ENCODE measurements at places on chromosomes 3 and 15.

GRCh38 chr3:117600112-117600511 is 890.5 kb downstream of the TUSC7 start:
- DNase-seq: no peak

DNA sequence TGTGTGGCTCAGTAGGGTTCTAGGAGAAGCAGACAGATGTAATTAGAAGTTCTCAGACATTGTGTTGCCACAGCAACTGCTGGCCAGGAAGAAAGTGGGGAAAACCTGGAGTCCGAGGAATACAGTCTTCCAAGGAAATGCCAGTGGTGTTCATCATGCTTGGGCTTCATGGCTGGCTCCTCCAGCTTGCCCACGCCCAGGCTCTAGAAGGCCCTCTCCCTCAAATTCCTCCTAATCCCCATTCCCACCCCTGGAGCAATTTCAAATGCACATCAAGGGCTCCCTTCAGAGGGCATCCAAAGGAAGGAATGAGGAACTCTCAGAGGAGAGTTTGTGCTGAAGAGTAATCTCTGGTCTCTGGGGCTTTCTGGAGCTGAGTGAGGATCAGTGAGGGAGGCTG is 21.9 kb downstream of the FSTL1 start:
- DNase-seq: no peak

DNA sequence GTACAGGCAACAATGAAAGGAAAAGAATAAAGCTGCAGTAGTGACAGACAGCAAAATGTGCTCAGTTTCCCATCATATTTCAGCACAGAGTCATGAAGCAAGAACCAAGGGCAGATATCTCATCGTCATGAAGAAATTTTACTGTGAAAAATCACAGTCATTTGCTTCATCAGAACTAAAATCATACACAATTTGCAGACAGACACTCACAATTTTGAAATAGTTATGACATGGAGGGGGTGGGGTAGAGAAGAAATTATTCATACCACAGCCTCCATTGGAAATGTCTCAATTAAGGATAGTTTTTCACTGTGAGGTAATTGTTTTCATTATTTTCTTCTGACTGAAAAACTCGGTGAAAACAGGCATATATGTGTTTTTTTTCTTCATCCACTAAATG is 78.8 kb upstream of the CNTN3 start:
- no peak for DNase-seq

DNA sequence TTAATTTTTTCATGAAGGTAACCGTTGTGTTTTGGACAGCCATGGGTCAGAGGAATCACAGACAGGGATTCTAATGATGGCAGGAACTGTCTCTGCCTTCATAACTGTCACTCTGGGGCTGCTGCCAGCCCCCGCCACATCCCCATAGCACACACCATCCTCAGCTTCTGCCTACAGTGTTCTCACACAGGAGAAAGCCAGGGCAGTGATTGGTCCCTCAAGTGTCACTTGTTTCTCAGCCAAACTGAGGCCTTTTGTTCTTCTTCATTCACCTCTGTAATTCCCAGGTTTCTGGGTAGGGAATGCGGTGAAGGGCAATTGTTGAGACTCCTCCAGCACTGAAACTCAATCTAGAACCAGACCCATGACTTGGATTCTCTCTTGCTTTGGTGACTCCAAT is 65.4 kb upstream of the C3orf80 start:
- DNase-seq: no peak

DNA sequence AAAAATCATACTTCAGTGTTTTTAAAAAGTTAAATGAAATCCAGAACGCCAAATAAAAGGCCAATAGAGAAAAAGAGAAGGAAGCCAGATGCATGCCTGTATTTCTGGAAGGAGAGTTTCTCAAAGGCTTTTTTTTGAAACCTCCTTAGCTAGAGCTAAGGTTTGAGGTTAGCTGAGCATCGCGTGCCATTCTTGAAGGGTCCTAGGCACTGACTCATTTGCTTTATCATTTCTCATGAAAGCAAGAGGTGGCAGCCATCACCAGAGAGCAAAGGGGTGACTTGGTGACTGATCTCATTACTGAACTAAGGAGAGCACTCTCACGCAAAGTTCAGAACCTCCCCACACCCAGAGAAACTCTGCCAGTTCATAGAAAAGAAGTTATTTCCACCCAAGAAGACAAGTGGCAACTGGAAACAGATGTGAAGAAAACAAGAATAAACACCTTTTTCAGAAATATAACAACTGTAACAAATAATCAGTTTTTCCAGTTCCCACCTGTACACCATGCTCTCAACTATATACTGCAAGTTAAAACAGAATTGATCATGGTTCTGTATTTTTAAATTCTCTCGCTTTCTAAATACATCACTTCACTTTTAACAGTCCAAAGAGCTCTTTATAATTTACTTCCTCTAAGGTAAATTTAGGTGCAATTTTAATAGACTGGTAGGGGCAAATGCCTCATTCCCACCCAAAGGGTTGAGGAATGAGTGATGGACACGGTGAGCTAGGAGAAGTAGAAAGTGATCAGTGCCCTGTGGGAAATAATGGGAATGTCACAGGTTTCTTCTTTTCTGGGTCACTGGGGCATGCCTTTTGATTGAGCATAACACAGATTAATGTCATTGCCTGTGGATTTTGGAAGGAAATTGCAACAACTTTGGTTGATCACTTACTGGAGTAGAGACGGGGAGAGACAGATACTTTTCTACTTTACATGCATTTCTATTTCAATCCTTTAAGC is 24.7 kb downstream of the GPR15 start:
- DNase-seq: no peak

- no peak for DNase-seq
Observed at GRCh38 chr3:192364316-192364715, 363.0 kb downstream of the FGF12 start.

- no peak for DNase-seq
Observed at GRCh38 chr3:36648241-36649034, 115.9 kb downstream of the DCLK3 start.

DNA sequence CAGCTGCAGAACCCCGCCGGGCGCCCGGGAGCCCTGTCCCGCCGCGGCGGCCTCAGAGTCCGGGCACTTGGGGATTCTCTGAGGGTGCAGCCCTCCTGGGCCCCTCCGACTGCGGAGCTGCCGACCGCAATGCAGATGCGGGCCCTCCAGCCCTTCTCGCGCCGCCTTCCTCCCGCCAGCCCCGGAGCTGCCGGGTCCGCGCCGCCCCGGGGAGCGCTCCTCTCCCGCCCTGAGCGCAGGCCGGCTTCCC is 320 bp upstream of the ACAN start:
- no peak for DNase-seq

- DNase-seq: no peak
Observed at GRCh38 chr15:39018966-39019365, 454.4 kb upstream of the RASGRP1 start.

DNA sequence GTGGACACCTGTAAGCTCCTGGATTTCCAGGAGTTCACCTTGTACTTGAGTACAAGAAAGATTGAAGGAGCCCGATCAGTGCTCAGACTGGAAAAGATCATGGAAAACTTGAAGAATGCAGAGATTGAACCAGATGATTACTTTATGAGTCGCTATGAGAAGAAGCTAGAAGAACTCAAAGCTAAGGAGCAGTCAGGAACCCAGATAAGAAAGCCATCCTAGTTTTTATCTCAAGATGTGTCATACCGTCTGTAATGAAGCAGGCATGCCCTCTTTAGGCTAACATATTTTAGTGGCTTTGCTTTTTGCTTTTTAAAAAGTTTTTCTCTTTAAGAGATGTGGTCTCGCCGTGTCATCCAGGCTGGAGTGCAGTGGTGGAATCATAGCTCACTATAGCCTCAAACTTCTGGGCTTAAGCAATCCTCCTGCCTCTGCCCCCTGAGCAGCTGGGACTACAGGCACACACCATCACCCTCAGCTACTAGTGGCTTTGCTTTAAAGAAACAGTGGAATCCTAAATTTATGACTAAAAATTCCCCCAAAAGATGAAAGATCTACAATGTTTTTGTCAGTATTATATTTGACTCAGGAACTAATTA is 28.1 kb downstream of the EXOG start:
- no peak for DNase-seq

DNA sequence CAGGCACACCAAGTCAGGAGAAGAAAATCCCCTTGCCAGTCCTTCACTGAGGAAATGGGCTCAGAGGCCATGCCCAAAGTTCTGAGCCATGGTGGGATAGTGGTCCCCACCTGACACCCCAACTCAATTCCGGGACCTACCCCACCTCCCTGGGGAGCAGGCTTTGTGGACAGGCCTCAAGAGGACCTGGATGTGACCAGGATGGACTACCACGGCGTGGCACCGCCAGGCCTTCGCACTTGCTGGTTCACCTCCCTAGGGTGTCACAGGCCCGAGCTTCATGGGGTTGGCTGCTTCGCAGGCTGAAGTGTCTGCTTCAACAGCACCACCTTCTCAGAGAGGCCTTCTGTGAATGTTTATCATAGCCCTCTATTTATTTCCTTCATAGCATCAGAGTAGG is 31.7 kb downstream of the POC1A start:
- DNase-seq: no peak

DNA sequence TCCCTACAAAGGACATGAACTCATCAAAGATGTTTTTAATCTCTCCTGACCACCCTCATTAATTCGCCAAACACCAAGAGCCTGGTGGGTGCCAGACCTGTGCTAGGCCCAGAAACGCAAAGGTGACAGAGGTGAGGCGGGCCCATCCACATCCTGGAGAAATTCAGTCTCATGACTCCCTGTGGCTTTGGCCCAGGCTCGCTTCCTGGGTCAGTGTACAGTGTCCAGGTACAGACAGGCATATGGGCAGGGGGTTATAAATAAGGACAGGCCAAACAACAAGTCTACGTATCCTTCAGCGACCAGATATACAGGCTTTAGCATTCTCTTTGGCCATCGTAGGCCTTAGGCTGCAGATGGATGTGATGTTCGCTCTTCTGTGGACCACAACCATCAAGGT is 945 bp upstream of the PLA2G4F start:
- DNase-seq: no peak

GRCh38 chr15:101538996-101539395 is 49.5 kb upstream of the PCSK6 start:
- DNase-seq: no peak

- DNase-seq: no peak
Observed at GRCh38 chr3:3160826-3161225, 18.7 kb downstream of the CRBN start.

DNA sequence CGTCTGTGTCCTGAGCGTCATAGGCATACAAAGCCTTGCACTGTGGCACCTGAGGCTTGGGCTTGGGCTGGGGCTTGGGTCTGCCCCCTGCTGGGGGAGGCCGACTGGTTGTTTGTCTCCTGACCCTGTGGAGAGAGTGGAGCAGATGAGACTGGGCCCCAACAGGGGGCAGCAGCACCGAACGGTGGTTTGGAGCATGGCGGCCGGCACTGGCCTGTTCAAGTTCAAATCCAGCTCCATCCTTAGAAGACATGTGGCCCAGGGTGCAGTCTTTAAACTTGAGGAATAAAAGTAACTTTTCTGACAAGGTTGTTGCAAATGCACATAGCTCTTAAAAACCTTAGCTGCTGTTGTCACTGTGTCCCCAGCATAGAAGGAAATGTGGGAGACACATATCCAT is 33.3 kb downstream of the CCNB2 start:
- DNase-seq: no peak

- no peak for DNase-seq
Observed at GRCh38 chr15:63864186-63864585, 30.4 kb upstream of the HERC1 start.

DNA sequence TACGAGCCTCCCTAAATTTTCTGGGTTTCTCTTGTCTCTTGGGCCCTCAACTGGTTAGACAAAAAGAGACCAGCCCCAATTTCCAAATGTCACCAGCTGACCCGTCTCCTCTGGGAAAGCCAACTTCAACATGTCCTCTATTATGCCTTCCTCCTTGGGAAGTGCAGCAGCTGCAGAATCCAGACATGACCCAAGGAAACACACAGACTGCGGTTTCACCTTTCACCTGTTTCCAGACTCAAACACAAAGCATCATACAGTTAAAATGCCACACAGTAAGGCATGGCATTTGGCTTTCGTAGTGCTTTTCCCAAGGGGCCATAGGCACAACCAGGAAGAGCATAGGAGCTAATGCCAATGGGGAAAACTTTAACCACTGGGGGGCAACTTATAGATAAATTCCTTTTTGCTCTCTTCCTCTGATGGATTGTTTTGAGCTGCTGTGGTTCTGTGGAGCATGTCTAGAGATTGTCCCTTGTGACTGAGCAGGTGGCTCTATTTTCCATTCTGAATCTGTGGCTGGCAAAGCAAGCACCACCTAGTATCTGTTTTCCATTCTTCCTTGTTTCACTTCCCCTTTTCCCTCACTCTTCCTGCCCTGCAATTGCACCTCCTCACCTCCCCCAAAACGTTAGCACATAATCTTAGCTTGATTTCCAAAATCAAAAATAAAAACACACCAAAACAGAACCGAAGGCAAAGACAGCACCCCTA is 49.3 kb downstream of the HHLA2 start:
- DNase-seq: no peak

- DNase-seq: no peak
Observed at GRCh38 chr15:91652610-91653207, 200.8 kb upstream of the SLCO3A1 start.

DNA sequence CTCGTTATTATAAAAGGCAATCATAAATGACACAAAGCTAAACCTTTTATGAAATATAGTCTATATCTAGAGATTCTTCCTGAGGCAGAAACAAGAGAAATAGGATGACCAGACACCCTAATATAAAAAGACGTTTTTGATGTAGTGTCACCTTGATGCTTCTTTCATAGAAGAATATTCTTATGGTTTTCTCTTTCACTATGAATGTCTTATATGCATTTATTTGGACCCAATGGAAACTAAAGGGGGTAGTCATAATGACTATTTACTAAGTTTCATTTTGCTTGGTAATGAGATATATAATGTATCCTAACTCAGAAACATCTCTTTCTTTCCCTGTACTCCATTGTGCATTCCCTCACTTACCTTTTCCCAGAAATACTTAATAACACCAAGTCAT is 393.9 kb downstream of the RAP2B start:
- DNase-seq: no peak

GRCh38 chr3:24145981-24146822 is 201.1 kb downstream of the NR1D2 start:
- DNase-seq: no peak

DNA sequence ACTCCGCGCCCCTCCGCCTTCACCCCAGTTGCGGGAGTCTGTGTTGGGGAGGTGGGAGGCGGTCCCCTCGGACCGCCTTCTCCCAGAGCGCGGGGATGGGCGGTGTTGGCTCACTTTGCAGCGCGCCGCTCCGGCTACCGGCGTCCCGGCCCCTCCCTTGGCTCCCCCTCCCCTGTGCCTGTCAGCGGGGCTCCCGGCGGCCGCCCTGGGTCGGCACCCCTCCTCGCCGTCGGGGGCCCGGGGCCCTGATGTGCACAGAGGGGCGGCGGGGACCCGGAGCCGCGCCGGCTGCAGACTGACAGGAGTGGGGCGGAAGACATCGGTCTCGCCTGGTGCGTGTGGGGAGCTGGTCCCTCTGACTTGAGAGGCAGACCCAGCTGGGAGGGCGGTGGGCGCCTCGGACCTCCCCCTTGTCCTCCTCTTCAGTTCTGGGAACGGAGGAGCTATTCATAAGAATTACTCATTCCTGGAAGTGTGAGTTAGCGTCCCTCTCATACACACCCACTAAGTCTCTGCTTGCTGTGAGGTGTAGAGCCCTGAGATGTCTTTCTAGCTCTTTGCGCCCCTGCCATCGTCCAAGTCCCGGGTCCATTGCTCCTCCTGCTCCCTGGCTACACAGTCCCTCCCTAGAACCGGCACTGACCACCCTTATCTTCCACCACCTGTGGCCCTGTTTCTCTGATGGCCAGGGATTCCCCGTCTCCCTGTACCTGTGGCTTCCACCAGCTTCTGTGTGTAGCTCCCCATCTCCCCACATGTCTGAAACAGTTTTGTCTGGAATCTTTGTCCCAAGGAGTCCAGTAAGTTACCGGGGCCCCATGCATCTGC is 42.3 kb upstream of the ROPN1 start:
- DNase-seq: no peak
